CD4-positive, alpha-beta T cell treated with Interleukin-6 for 4 hours (primary cell): ENCODE measurements at places on chromosomes 3 and 15.

GRCh38 chr3:143849854-143850549 lies 1.7 kb upstream of the SLC9A9 start:
- DNase-seq, result no peak

GRCh38 chr3:40615918-40616819 lies 91.4 kb downstream of the ZNF621 start:
- no peak for DNase-seq

GRCh38 chr3:174907628-174908407 lies 48.7 kb downstream of the NAALADL2 start:
- no peak for DNase-seq

- peak; percentile 52 for DNase-seq
Measured at GRCh38 chr3:128112357-128112968, 11.1 kb downstream of the RUVBL1 start.

DNA sequence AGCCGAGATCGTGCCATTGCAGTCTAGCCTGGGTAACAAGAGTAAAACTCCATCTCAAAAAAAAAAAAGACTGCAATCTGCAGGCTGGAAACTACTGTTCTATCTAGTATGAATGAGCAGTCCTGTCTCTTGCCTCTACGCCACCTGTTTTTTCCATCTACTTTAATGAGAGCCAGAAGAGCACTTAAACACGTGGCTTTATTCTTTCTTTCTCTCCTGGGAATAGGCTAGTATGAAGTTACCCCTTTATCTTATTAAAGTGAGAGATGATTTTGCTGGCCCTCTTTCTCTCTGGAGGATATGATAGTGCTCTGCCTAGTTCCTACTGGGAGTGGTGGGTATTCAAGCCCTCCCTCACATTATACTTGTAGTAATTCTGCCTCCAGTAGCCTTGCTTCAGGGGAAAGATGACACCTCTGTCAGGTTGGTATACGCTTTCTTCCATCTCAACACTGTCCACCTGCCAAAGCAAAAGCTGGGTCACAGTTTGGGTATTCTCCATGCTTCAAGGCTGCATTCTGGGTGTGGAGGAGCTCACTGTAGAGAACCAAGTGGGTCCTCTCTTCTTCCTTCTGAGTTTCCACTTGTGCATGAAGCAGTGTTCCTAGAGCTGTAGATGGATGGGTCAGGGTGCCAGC lies 17.8 kb downstream of the MAPKBP1 start:
- DNase-seq, result no peak

GRCh38 chr3:170869239-170869590 lies 780 bp downstream of the RPL22L1 start:
- DNase-seq, result no peak
